Dermis lymphatic vessel endothelial cell (primary cell): ENCODE measurements at places on chromosomes 2 and 18. TPM values are rescaled to one million over a fixed set of nuclear protein-coding genes. Genes with fewer than 3 reads are reported as not detected.

Gene TXNDC2
- not detected in 2 replicates for total RNA-seq

Gene SERPINB10
- not detected in 2 replicates for total RNA-seq

Gene ANKRD30BL
- total RNA-seq, result not detected in 2 replicates

Gene CHRNG
- not detected in 2 replicates for total RNA-seq

Gene GALNT13
- total RNA-seq, result under 0.01 and 0.60 TPM in 2 replicates

Gene VWA3B
- not detected in 2 replicates for total RNA-seq

Gene LNPK
- total RNA-seq, result 5.8 and 6.9 TPM in 2 replicates

Gene POTEI
- 0.17 and 0.98 TPM in 2 replicates for total RNA-seq

Gene TCF7L1
- 4.3 and 5.2 TPM in 2 replicates for total RNA-seq

Gene CAMKMT
- 3.6 and 4.1 TPM in 2 replicates for total RNA-seq

Gene DIPK1C
- not detected in 2 replicates for total RNA-seq

Gene LIPG
- total RNA-seq, result 0.26 and 0.33 TPM in 2 replicates

Gene ITPRIPL1
- total RNA-seq, result 3.2 and 3.3 TPM in 2 replicates

Gene DES
- not detected in 2 replicates for total RNA-seq

Gene SCTR
- not detected in 2 replicates for total RNA-seq

Gene ENOSF1
- 28.2 and 29.8 TPM in 2 replicates for total RNA-seq

Gene OTOS
- total RNA-seq, result not detected in 2 replicates

Gene RGPD4
- total RNA-seq, result not detected in 2 replicates

Gene HOXD1
- 5.9 and 10.0 TPM in 2 replicates for total RNA-seq

Gene ALK
- total RNA-seq, result not detected in 2 replicates

Gene RESP18
- total RNA-seq, result not detected in 2 replicates

Gene AMER3
- not detected in 2 replicates for total RNA-seq

Gene GRHL1
- total RNA-seq, result 0.09 and 0.11 TPM in 2 replicates

Gene ST8SIA5
- under 0.01 TPM in 1 of 2 replicates, not detected in the other for total RNA-seq

Gene ZNF385B
- not detected in 2 replicates for total RNA-seq

Gene DSC2
- 0.09 and 0.11 TPM in 2 replicates for total RNA-seq

Gene REL
- 21.2 and 24.5 TPM in 2 replicates for total RNA-seq

Gene RAB1A
- 79.7 and 84.1 TPM in 2 replicates for total RNA-seq

Gene ARL4C
- 1.8 and 3.1 TPM in 2 replicates for total RNA-seq

Gene RAD51AP2
- not detected in 2 replicates for total RNA-seq

Gene ACVR1
- total RNA-seq, result 12.6 and 15.9 TPM in 2 replicates

Gene CASP10
- total RNA-seq, result 36.3 and 44.4 TPM in 2 replicates

Gene SLC38A11
- not detected in 2 replicates for total RNA-seq

Gene NXPH2
- total RNA-seq, result not detected in 2 replicates

Gene KLHL41
- under 0.01 and 0.17 TPM in 2 replicates for total RNA-seq

Gene FAM161A
- 1.1 and 1.3 TPM in 2 replicates for total RNA-seq

Gene VAMP8
- total RNA-seq, result 1.7 and 8.8 TPM in 2 replicates

Gene TSPYL6
- total RNA-seq, result not detected in 2 replicates

Gene AQP12A
- total RNA-seq, result not detected in 2 replicates

Gene ZNF532
- 44.4 and 55.6 TPM in 2 replicates for total RNA-seq

Gene RAB31
- 76.2 and 154 TPM in 2 replicates for total RNA-seq

Gene MYO1B
- 55.7 and 84.5 TPM in 2 replicates for total RNA-seq

Gene GULP1
- total RNA-seq, result 3.3 TPM in 2 replicates

Gene NMUR1
- total RNA-seq, result 0.11 TPM in 1 of 2 replicates, not detected in the other

Gene MOCOS
- 0.17 and 0.54 TPM in 2 replicates for total RNA-seq

Gene BOLL
- not detected in 2 replicates for total RNA-seq

Gene CNDP1
- not detected in 2 replicates for total RNA-seq

Gene ORMDL1
- total RNA-seq, result 46.1 and 49.3 TPM in 2 replicates

Gene IGFBP2
- 1.4 and 9.6 TPM in 2 replicates for total RNA-seq

Gene ANKRD44
- total RNA-seq, result 6.9 and 9.5 TPM in 2 replicates

Gene R3HDM1
- total RNA-seq, result 3.4 and 6.2 TPM in 2 replicates
